HepG2 (cell line): ENCODE measurements at places on chromosomes 2 and 18.

GRCh38 chr2:151815821-151816489, 12.3 kb downstream of the ARL5A start:
- H3K27me3 ChIP-seq = no peaks in the 10 kb centered on the region
- H3K4me1 ChIP-seq = peaks cover 5% of the 10 kb centered on the region; the same call in 1 of the 2 replicates
- H3K27ac ChIP-seq = no peak overlapping the region
- no peak overlapping the region for H3K4me3 ChIP-seq

DNA sequence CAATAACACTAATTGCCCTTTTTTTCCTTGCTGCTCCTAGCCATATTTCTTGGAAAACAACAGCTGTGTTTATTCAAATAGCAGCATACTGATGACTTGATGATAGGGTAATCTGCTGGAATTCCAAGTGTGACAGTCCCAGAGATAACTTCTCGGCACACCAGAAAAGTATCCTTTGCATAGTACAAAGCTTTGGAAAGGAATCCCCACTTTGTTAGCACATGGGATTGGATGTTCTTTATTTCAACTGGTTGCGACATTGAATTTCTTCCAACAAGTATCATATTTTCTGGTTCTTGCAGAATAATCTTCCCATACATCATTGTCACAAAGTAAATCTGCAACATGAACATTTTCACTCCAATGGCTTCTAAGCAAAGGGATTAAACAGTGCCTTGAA, 445.8 kb upstream of the ACVR2A start:
- no peaks in the 10 kb centered on the region for H3K4me1 ChIP-seq
- no peak for DNase-seq
- H3K36me3 ChIP-seq = no peaks in the 10 kb centered on the region
- H3K27me3 ChIP-seq = no peaks in the 10 kb centered on the region

DNA sequence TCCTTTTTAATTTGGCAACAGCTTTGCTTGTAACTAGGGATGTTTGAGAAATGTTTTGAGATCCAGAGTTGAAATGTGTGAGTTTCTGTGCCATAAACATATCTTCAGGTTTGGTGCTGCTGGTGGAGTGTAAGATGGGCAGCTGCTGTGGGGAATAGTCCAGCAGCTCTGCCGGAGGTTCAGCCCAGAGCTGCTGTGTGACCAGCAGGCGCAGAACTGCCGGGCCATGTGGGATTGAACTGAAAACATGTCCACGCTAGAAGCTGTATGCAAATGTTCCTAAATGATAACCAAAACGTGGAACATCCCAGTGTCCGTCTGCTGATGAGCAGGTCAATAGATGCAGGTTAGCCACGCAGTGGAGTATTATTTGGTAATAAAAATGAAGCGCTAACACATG, 99.6 kb downstream of the DGKD start:
- H3K4me3 ChIP-seq = no peak overlapping the region
- H3K36me3 ChIP-seq = peaks cover 47% of the 10 kb centered on the region
- DNase-seq = no peak
- no peaks in the 10 kb centered on the region for H3K4me1 ChIP-seq
- H3K27ac ChIP-seq = no peak overlapping the region
- no peaks in the 10 kb centered on the region for H3K27me3 ChIP-seq

DNA sequence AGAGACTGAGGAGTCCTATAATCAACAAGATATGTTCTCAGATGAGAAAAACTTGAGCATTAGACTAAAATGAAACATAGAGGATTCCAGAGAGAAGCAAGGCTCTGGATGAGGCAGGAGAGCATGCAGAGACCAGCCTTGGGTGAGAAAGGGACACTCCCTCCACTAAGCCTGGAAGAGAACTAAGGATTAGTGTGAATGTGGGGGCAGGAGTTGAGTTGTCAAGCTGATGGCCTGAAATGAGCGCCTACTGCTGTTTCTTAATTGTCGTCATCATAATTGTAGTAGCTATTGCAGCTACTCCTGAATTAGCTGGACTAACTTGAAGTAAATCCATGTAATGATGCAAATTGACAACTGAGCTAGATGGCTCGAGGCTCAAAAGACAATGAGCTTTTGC, 114.1 kb downstream of the PKP4 start:
- DNase-seq = no peak
- H3K27ac ChIP-seq = no peak overlapping the region
- peaks cover 2% of the 10 kb centered on the region; the same call in 1 of the 2 replicates for H3K36me3 ChIP-seq
